ENCODE measurements at places on chromosomes 2 and 18.

DNA sequence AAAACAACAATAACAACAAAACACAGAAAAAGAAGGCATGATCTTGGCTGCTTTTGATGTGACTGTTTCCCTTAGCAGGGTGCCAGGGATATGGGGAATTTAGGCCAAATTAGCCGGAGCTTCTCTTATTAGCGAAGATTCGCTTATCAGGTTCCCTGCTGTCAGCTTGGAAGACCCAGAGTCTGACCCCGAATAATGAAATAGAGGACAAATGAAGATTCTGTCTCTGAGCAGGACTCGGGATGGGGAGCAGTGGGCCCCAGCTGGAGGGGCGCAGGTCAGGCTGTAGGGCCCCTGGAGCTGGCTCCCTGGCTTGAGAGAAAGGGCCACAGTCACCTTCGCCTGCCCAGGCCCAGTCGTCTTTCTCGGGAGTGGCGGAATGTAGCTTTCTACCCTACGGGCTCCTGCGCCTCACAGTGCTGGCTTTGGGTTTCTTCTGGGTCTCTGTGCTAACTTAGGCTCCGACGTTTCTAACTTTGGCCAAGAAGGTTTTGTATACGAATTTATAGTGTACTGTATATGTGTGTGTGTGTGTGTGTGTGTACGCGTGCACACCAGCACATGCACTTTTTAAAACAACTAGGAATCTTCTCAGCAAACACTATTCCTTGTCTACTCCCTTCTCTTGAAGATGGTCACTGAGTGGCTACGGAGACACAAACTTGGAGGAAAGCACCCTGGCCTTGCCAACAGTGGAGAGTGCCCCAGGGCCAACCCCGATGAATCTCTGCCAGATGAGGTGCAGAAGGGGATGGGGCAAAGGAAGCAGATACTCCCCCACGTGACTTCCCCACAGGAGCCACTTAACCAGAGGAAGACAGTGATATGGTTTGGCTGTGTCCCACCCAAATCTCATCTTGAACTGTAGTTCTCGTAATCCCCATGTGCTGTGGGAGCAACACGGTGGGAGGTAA lies 195.6 kb upstream of the COPS8 start:
- DNase-seq, result no peak

DNA sequence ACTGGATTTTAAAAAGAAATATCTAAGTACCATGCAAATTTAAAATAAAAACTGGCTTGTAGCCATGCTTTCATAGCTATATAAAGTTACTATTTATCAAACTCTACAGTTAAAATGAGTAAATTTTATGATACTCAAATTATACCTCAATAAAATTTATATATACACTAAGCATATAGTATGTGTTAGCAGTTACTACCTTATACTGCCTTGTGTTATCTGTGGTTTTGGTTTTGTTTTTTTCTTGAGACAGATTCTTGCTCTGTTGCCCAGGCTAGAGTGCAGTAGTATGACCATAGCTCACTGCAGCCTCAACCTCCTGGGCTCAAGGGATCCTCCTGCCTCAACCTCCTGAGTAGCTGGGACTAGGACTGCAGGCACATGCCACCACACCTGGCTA lies 342.1 kb downstream of the KIAA1328 start:
- DNase-seq, result no peak

- no peak for DNase-seq
Observed at GRCh38 chr2:219634171-219634940, 6.9 kb downstream of the SLC4A3 start.

DNA sequence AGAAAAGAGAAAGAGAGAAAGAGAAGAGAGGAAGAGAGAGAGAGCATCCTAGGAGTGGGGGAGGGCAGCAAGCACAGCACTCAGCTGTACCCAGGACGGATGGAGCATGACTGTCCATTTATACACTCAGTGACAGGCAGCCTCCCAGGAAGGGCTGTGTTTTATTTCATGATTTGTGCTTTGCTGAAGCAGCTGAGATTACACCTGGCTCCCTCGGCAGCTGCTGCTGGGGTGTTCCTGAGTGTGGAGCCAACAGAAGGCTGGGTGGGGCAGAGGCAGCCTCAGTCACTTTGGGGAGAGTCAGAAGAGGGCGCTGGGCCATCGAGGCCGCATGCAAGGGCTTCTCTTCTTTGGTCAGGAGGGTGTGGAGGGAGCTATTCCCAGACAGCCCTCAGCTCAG lies 47.8 kb upstream of the TEX51 start:
- no peak for DNase-seq

DNA sequence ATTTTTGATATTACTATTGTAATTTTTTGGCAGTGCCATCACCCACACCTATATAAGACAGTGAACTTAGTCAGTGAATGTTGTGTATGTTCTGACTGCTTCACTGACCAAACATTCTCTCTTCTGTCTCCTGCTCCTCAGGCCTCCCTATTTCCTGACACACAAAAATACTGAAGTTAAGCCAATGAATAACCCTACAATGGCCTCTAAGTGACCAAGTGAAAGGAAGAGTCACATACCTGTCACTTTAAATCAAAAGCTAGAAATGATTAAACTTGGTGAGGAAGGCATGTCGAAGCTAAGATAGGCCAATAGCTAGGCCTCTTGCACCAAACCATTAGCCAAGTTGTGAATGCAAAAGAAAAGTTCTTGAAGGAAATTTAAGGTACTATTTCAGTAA lies 151.9 kb downstream of the RND3 start:
- DNase-seq, result no peak

Data from NCI-H1930 (cell line).